ENCODE measurements at places on chromosomes 2 and 18. TPM values are rescaled to one million over a fixed set of nuclear protein-coding genes. Genes with fewer than 3 reads are reported as not detected.

GRCh38 chr18:34742891-34743341 lies 32.8 kb downstream of the DTNA start:
- H3K4me1 ChIP-seq = no peaks in the 10 kb centered on the region
- H3K4me3 ChIP-seq = no peak overlapping the region
- H3K27ac ChIP-seq = no peak overlapping the region
- H3K36me3 ChIP-seq = no peaks in the 10 kb centered on the region

Gene RUFY4
- total RNA-seq = 0.93 TPM

DNA sequence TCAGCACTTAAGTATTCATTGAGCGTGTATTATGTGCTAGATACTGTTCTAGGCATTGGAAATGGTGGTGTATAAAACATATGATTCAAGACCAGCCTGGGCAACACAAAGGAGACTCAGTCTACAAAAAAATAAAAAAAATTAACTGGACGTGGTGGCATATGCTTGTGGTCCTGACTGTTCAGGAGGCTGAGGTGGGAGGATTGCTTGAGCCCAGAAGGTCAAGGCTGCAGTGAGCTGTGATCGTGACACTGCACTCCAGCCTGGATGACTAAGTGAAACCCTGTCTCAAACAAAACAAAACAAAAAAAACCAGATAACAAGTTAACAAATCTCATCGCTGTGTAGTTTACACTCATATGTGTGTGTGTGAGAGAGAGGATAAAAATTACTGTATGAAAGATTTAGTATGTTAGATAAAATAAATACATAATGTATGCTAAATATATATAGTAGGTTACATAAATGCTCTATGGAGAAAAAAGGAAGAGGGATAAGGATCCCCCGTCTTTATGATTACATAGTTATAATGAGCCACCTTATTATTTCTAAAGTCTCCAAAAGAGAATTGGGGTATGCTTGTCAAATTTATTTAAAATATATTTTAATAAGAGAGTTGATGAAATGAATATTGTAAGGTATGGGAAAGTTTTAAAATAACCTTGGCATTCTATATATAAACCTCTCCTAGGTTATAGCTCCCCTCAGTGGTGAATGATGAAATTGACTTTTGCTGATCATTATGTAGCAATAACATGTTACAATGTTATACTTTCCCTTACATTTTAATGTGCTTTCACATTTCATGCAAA lies 69.2 kb downstream of the EHBP1 start:
- no peak overlapping the region for H3K4me3 ChIP-seq
- DNase-seq = no peak
- no peaks in the 10 kb centered on the region for H3K36me3 ChIP-seq
- H3K27ac ChIP-seq = no peak overlapping the region

- H3K4me3 ChIP-seq = no peak overlapping the region
- no peak for DNase-seq
- no peaks in the 10 kb centered on the region for H3K27me3 ChIP-seq
These were observed 40.5 kb downstream of the HS6ST1 start for GRCh38 chr2:128277961-128278681.

DNA sequence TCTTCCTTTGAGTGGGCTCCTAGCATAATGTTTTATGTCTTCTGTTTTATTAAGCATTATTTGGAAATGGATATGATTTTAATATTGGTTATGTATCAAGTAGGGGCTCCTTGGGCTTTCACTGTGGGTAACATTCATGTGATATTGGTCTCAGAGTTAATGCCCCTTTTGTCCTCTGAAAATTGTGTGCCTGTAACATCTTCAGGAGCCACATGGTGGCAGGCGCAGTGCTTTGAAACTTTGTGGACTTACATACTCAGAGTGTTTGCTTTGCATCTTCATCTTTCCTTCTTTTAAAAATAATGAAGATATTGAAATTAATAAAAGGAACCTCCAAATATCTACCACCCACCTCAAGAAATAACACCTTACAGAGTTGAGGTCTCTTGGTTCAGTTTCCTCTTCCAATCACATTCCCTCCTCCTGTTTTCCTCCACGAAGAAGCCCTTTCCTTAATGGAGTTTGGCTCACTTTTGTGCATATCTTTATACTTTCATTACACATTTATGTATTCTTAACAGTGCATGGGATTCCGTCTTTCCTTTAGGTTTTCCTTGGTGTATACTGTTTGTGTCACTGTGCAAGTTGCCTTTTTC lies 73.5 kb downstream of the LIMS1 start:
- peaks cover 54% of the 10 kb centered on the region for H3K4me1 ChIP-seq
- peaks cover 3% of the 10 kb centered on the region for H3K36me3 ChIP-seq
- no peak overlapping the region for H3K4me3 ChIP-seq
- H3K27me3 ChIP-seq = no peaks in the 10 kb centered on the region

DNA sequence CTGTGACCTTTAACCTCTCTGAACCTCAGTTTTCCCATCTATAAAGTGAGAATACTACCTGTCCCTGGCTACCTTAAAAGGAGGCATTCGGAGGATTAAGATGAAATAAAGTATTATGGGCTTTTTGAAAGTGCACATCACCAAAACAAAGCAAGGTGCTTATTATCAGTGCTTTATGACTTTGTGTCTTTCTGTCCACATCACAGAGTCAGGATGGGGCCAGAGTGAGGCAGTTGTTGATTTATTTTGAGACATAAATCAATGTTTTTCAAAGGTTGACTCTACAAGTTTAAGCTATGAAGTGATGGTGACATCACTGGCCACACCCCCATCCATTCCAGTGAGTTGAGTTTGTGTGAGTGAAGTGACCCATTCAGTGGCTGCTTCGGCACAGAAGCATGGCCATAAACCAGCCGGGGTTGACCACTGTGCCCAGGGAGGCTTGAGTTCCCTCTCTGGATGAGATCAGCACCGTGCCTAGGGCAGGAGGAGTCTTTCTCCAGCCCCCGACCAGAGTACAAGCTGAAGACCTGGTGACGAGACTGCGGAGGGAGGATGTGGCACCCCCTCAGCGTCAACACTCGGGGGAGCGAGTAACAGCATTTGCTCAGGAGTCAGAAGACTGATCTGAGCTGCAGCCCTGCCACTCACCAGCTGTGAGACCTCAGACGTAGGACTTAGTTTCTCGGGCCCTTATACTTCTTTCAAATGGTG lies 89.0 kb upstream of the PPP1CB start:
- H3K4me3 ChIP-seq = no peak overlapping the region
- H3K36me3 ChIP-seq = no peaks in the 10 kb centered on the region
- DNase-seq = no peak
- no peaks in the 10 kb centered on the region for H3K27me3 ChIP-seq
- H3K4me1 ChIP-seq = peaks cover 3% of the 10 kb centered on the region

Gene STAT4
- 52.6 TPM for total RNA-seq

GRCh38 chr2:71856773-71857525 lies 290.7 kb downstream of the CYP26B1 start:
- no peak overlapping the region for H3K27ac ChIP-seq
- no peaks in the 10 kb centered on the region for H3K36me3 ChIP-seq
- peaks cover 3% of the 10 kb centered on the region for H3K27me3 ChIP-seq
- H3K4me1 ChIP-seq = no peaks in the 10 kb centered on the region
- DNase-seq = peak; percentile 18

- no peak overlapping the region for H3K4me3 ChIP-seq
- no peak for DNase-seq
- H3K27ac ChIP-seq = no peak overlapping the region
- H3K27me3 ChIP-seq = no peaks in the 10 kb centered on the region
- peaks cover 53% of the 10 kb centered on the region for H3K4me1 ChIP-seq
These were observed 54.5 kb downstream of the MEMO1 start for GRCh38 chr2:31956312-31956711.

GRCh38 chr2:221087779-221088178 lies 484.3 kb downstream of the EPHA4 start:
- no peak overlapping the region for H3K4me3 ChIP-seq
- H3K4me1 ChIP-seq = no peaks in the 10 kb centered on the region
- no peaks in the 10 kb centered on the region for H3K36me3 ChIP-seq

Gene RNASEH1
- 23.6 TPM for total RNA-seq

- no peaks in the 10 kb centered on the region for H3K27me3 ChIP-seq
- no peak overlapping the region for H3K27ac ChIP-seq
- peaks cover 16% of the 10 kb centered on the region for H3K36me3 ChIP-seq
- H3K4me1 ChIP-seq = peaks cover 5% of the 10 kb centered on the region
These were observed 94.4 kb downstream of the SGPP2 start for GRCh38 chr2:222518570-222519381.

Gene NOTO
- not detected for total RNA-seq

- no peak overlapping the region for H3K4me3 ChIP-seq
- H3K4me1 ChIP-seq = no peaks in the 10 kb centered on the region
- H3K27me3 ChIP-seq = peaks cover 10% of the 10 kb centered on the region
- H3K36me3 ChIP-seq = no peaks in the 10 kb centered on the region
- H3K27ac ChIP-seq = no peak overlapping the region
- no peak for DNase-seq
These were observed 125.9 kb downstream of the TTC32 start for GRCh38 chr2:19775838-19776237.

GRCh38 chr2:174607989-174608865 lies 10.6 kb upstream of the WIPF1 start:
- peaks cover 84% of the 10 kb centered on the region for H3K4me1 ChIP-seq
- H3K4me3 ChIP-seq = peak overlapping the region; percentile 64
- H3K27ac ChIP-seq = peak overlapping the region; percentile 96
- DNase-seq = peak; percentile 69
- H3K36me3 ChIP-seq = peaks cover 14% of the 10 kb centered on the region

DNA sequence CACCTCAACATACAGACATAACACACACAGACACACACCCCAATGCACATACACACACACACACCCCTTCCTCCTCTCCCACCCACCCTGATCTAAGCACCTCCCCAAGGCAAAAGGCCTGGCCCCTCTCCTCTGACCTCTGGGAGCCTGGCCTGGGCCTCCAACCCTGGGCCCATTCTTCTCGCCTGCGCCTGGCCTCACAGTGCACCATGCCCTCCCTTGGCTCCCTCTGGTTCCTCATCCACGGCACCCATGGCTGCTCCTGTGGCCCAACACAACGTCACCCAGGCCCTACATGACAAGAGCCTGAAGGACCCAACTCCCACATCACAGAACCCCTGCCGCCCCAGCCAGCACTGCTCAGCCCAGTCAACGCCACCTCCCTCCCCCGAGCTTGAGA lies 281.3 kb downstream of the CELF4 start:
- H3K27ac ChIP-seq = no peak overlapping the region
- no peak overlapping the region for H3K4me3 ChIP-seq
- no peaks in the 10 kb centered on the region for H3K36me3 ChIP-seq
- no peak for DNase-seq
- no peaks in the 10 kb centered on the region for H3K4me1 ChIP-seq

GRCh38 chr2:59655809-59656208 lies 897.6 kb downstream of the BCL11A start:
- no peaks in the 10 kb centered on the region for H3K4me1 ChIP-seq
- H3K36me3 ChIP-seq = no peaks in the 10 kb centered on the region
- no peak for DNase-seq
- no peak overlapping the region for H3K27ac ChIP-seq
- no peaks in the 10 kb centered on the region for H3K27me3 ChIP-seq
- H3K4me3 ChIP-seq = no peak overlapping the region

Gene VWC2L
- total RNA-seq = not detected
